Jurkat, Clone E6-1 (cell line): ENCODE measurements at places on chromosomes 1 and 21.

GRCh38 chr1:19750101-19750881 is 49.4 kb downstream of the TMCO4 start:
- no peak for DNase-seq

GRCh38 chr1:16013220-16013907 is 4.5 kb downstream of the HSPB7 start:
- DNase-seq = no peak

GRCh38 chr1:159005676-159006075 is 4.0 kb upstream of the IFI16 start:
- no peak for DNase-seq

GRCh38 chr1:188496506-188496905 is 1667.8 kb downstream of the PLA2G4A start:
- DNase-seq = no peak

DNA sequence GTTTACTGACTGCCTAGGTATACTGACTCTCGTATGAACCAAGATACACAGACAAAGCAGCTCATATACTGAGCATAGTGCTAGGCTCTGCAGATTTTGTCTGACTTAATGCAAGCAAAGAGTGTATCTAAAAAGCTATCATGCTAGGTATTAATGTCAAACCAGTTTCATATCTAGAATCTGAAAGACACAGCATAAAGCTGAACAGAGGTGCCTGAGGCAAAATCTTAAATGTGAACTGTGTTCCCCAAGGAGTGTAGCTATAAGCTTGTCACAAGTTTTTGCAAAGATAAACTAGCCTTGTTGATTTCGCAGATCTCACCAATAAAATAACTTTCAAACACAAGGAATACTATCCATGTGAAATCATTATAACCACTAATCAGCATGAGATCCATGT is 18.1 kb downstream of the JAK1 start:
- DNase-seq = no peak

DNA sequence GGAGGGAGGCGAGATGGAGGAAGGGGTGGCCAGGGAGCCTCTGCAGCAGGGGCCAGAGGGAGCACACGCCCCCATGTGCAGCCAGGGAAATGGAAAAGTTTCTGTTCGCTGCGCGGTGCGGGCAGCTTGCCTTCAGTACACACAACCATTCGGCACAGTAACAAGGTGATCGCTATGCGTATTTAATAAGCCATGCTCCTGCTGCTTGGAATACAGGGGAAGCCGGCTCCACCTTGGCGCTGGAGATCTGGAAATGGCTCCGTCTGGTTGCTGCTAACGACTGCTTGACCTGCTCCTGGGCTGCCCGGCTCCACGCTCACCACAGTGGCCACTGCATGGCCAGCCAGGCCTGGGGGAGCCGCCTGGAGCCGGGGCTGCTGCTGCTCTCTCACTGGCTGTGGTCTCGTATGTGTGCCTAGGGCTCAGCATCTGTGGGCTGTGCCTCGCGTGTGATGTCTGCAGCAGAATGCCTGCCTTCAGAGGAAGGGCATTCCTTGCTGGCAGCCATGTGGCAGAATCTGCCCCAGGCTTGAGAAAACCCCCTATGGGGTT is 86.4 kb upstream of the ACTL8 start:
- no peak for DNase-seq

DNA sequence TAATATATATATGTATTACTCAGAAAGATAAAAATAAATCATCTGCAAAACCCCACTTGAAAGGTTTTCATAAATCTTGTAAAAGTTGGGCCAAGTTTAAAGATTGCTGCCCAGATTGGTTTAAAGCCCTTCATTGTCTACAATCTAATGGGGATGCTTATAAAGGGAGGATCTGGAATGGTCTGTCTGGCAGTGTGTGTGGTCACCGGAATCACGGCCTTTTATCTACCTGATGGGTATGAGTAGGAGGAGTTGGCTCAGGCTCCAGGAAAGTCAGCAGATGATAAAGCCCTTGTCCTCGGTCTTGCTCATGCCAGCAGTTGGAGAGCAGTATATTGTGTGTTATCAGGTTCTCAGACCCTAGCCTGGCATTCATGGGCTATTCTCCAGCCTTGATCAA is 197.7 kb downstream of the ROR1 start:
- DNase-seq = no peak

- no peak for DNase-seq
These were observed 555.6 kb downstream of the LTN1 start for GRCh38 chr21:28437061-28437460.
